ENCODE measurements at places on chromosomes 3 and 15.

- DNase-seq: peak; percentile 16
Observed at GRCh38 chr3:67384760-67385397, 269.5 kb downstream of the SUCLG2 start.

DNA sequence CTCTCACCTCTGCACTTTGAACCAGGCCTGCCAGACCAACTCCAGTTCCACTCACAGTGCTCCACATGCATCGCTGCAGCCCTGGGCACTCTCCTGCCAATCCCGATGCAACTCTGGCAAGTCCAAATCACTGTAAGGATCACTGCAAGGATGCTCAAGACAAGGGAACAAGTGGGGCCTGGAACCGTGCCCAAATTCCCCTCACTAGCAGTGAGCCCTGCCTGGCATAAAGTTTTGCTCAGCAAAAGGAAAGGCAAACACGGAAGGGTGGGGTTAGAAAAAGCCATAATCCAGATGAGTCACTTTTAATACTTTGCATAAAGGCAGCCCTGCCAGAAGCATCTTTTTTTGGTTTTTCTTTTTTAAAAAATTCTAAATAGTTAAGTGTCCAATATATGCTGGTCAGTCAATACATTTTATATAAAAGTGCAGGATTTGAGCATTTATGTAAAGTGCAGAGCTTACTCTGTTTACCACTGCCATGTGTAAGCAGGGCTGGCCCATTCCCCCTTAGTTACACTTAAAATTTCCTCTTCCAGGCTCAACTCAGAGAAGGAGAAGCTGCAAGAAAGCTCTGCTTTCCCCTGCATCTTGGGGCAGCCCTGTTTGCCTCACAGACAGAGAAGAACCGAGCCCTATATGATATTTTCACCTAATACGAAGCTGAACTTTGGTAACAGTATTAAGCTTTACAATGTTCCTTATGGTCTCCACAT is 102.2 kb downstream of the CD47 start:
- DNase-seq: no peak

- DNase-seq: peak; percentile 82
Observed at GRCh38 chr15:69468241-69469121, 15.9 kb downstream of the RPLP1 start.

DNA sequence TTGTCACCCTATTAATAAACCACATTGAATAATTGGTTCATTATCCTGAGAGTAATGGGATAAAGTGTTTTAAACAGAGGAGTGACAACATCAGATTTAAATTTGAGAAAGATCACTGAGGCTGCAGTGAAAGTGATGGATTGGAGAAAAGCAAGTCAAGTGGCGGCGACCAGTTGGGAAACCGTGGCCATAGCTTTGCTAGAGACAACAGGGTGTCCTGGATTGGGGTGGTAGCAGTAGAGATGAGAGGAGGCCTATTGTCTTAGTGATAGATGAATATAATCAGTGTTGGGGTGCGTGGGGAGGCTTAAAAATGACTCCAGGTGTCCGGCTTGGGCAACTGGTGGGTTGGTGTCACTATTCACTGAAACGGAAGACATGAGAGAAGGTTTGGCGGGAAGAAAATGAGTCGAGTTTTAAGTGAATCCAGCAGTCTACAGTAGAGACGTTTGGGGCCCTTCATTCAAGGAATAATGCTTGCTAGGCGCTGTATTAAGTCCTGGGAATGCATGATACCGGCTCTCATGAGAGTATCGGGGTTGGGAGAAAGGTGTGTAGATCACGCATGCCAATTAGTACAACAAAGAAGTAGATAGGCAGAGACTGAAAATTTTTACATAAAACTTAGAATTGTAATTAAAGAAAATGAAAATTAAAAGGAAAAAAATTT is 819 bp downstream of the NEK4 start:
- no peak for DNase-seq

DNA sequence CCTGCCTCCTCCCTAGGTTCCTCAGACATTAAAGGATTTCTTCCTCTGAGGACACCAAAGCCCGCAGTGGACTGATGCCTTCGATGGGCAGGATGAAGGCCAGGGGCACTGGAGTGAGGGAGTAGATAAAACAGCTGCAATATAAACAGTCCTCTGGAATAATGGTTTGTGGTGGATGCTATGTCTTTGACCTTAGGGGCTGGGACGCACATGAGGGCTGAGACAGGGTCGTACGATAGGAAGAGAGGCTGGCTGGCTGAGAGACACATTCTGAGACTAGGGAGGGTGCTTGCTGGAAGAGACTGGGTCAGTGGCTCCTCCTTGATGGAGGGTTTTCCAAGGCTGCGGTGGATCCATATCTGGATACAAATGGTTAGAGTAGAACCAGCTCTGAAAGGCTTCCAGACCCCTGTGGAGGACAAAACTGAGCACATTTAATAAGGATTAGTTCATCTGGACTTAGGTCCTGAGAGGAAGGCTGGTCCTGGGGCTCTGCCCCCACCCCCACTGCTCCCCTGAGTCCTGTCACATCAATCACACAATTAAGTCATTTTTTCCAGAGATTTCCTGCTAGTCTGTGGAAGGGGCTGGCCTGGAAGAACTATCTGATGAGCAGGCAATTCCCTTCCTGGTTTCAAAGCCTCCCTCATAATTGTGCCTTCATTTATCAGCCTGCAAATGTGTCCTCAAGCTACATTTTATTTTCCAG is 15.8 kb downstream of the TBC1D21 start:
- no peak for DNase-seq

DNA sequence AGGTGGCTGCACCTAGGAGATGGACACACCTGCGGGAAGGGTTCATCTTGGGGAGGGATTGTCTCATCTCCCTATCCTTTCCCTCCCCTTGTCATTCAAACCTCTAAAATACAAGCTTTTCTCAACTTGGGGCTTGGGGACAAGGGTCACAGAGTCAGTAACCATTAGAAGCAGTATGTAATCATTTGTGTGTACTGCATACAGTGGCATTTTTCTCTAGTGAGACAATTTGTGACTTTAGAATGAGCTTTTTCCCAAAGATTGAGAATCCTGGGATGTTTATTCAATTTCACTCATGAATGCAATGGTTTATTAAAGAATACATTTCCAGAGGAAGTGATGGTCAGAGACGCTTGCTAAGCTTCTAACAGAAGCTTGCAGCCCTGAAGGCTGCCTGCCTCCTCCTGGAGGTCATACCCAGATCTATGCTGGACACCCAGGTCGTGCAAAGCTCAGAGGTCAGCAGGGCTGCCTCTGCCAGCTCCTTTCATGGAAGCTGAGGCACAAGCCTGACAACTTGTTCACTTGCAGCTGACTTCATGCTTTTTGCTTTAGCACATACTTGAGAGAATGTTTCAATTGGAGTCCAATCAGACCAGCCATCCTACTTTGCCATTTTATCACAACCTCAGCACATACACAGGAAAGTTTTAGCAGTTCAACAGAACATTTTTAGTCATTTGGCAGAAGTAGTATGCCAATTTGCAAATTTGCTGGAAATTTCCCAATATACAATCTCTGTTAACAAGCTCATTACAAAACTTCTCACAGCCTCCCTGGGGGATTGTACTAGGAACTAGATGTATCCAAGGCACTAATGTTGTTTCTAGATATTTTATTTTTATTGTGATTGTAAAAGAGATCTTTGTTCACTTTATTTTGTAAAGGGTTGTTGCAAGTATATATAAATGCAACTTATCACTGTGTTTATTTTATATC is 25.6 kb upstream of the ALDH1L1 start:
- DNase-seq: no peak

DNA sequence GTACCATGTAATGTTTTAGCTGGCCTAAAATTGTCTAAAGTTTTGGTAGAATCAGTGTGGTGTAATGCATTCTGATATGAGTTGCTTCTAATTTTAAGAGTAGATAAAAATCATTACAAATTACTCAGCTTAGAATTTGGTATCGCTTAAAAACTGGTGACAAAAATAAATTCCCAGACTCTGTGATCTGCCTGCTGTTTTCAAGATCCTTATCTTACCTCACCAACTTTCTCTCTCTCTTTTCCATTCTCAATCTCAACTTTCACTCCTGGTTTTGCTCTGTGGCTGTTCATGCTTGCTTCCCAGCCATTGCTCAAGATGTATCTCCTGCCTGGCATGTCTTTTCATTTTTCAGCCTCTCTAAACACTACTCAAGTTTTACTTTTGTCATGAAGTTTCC is 45.7 kb downstream of the TCF12 start:
- DNase-seq: no peak

- peak; percentile 52 for DNase-seq
Observed at GRCh38 chr3:10224794-10225665, 23.2 kb upstream of the TATDN2 start.

DNA sequence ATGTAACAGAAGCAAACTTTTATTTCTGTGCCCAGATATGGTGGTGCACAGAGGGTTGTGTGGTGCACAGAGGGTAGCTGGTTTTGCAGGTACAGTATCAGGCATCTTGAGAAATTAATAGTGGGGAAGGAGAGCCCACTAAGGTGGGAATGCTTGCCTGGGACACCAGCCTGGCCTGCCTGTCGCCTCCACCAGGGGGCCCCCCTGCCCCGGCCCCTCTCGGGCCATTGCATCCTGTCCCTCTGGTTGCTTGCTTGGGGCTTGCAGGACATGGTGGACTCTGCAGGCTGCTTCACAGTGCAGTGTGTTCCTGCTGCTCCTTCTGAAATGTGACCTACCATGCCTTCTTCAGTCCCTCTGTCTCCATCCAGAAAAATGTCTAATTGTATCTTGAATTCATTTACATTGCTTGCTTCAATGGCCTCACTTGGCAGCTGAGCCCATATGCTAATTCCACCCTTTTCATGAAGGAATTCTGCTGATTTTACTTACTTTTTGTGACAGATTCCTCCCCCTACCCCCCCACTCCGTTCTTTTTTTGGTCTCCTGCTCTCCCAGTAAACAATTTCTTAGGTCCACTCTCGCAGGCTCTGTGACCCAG is 73.6 kb downstream of the EEFSEC start:
- DNase-seq: no peak
